NCI-H526 (cell line): ENCODE measurements at places on chromosomes 1 and 21.

DNA sequence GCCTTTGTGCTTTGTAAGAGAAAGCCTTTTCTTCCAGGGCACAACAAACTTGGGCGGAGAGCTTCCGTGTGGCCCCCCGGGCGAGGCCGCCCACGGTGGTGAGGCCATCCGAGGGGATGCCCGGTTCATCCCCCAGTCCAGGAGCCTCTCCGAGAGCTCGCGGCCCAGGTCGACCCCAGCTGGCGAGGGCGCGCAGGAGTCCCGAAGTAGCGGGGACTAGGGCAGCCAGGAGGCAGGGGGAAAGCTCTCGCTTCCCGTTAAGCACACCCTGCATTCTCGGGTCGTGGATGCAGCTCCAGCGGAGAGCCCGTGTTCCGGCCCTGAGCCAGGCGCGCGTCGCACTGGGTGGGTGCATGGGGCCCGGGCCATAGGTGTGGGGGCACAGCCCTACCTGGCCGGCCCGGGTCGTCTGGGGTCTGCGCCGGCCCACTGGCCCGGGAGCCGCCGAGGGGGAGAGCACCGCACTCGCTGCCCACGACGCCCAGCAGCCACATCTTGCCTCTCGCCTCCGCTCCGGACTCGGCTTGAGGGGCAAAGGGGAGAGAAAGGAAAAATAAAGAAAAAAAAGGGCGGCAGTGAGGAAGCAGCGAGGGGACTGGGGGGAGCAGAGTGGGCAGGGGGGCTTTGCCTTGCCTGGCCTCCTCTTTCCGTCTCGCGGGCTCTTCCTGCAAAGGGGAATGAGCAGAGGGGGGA lies 1.8 kb downstream of the RNF220 start:
- DNase-seq: peak; percentile 70

DNA sequence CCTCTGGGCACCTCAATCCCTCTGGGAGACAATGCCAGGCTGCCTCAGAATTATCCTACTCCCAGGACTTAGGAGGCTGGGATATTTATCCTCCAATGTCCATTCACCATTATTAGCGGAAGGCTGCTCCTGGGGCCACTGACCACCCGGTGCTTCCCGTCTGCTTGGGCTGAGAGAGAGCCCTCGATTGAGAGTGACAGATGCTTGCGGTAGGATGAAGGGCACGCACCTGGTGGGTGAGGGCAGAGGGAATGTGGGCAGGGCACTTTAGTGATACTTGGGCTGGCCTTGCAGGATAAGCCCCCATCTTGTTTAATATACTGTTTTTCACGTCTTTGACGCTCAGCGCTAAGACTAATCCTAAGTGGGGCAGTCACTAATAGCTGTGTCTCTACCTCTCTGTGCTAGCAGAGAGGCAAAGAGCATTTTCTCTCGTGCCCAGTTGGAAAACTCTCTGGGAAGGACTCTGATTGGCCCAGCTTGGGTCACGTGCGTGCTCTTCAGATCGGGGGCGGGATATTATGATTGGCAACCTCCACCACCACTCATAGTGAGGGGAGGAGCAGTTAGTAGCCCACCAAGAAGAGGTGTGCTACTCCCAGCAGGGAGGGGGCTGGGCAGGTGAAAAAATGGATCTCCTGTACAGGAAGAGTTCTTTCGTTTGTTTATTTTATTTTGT lies 10.6 kb upstream of the PARS2 start:
- DNase-seq: no peak

DNA sequence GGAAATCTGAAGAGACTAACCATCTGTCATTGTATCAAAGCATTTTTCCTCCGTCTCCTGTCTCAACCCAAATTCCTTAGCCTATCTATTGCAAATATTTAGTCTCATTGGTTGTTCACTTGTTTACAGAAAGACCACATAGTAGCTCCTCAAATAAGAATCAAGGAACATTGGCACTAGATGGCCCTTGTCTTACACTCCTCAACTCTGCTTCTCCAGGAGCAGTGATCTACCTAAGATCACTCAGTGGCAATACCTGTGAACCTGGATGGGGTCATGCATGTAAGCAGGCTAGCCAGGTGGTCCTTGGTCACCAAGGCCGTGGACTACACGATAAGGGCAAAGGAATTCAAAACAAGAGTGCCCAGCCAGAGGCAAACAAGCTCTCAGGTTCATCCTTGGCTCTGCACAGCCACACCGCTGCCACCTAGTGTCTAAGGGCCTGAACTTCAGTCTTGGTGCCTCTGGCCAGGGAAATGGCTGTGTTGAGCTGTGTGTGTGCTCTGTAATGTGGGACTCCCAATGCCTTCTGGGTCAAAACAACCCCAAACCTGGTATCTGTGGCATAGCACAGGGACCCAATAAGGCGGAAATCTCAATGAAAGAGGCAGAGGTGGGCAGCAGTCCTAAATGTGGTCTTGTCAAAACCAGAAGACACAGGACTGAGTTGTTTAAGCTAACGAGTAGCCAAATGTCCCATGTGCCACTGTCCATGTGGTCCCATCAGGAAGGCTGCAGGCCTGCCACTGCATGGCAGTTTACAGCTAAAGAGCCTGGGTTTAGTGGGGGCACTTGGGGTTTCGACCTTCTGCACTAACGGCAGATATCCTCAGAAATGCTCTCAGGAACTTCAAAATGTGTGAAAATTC lies 54.5 kb downstream of the GPR161 start:
- peak; percentile 84 for DNase-seq

- no peak for DNase-seq
These were observed 48.5 kb upstream of the WARS2 start for GRCh38 chr1:119188926-119189325.

GRCh38 chr1:53486395-53487026 lies 27.3 kb downstream of the DMRTB1 start:
- no peak for DNase-seq

DNA sequence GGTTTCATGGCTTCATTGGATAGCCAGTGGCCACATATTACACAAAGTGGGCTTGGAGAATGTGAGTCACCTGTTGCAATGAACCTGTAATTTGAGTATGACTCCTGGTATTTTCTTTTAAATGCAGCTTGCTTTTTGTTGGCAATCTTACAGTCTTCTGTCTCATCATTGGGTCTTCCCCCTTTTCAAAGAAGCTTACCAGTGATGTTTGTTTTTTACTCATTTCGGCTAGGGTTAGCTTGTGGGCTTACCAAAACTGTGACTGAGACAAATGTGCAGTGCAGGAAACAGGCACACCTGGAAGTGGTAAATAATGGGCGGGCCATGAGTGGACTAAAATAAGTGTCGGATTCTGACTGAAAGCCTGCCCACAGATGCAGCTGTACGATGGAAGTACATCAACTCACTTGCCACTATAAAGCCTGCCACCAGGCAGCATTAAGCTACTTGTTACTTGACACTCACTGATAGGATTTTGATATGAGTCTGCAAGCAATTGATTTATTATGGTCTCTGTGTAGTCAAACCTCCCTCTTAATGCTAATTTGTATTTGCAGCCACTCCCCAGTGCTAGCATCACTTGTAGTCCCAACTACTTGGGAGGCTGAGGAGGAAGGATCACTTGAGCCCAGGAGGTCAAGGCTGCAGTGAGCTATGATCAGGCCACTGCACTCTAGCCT lies 4.2 kb downstream of the HHAT start:
- no peak for DNase-seq

DNA sequence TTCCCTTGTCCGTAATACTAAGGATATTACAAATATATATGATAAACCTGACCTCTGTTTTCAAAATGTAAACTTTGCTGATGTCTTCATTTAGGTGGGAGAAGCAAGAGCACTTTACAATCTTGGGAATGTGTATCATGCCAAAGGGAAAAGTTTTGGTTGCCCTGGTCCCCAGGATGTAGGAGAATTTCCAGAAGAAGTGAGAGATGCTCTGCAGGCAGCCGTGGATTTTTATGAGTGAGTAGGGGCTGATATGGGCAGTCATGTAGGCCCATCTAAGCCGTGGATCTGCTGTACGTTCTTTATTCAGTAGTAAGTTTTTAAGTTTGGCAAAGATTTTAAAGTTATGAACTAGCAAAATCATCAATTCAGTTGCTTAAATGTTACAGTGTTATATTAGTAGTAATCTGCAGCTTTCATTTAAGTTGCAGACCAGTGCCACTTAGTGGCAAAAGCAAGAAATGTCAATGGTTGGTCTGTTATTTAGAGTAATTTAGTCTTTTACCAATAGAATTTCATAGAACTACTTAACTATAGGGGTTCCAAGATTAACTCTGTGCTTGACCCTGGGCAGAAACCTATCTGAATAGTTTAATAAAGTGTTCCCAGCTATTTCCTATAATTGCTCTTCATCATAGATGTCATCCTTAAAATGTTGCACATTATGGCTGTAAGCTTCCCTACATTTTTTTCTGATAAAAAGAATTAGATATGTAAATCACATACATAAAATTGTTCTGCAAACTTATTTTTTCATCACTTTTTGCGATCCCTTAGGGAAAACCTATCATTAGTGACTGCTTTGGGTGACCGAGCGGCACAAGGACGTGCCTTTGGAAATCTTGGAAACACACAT lies 21.3 kb downstream of the GPSM2 start:
- peak; percentile 54 for DNase-seq

DNA sequence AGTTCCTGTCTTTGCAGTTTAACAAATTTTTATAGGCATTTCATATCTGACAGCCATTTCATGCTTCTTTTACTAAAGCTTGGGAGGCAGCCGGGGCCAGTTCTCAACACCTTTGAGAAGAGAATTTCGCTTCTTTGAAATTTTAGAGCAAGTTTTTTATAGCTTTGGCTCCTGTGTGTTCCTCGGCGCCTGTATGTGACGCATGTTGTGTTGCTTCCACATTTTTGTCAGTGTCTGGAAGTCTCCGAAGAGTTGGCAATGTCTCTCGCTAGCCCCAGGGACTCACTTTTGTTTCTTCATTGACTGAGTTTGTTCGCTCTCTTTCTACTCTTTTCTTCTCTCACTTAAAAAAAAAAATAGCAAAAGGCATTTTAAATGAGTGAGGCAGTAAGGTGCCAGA lies 386.9 kb upstream of the PLXNA2 start:
- DNase-seq: no peak

- no peak for DNase-seq
These were observed 121.1 kb downstream of the LACTBL1 start for GRCh38 chr1:22851517-22851916.
